ENCODE measurements at places on chromosomes 1 and 21. TPM values are rescaled to one million over a fixed set of nuclear protein-coding genes. Genes with fewer than 3 reads are reported as not detected.

The SRRM1 gene
- 238 TPM for total RNA-seq

The LRRC8B gene
- 11.7 TPM for total RNA-seq

The RBM15 gene
- 102 TPM for total RNA-seq

The PCP4 gene
- total RNA-seq, result not detected

Data from B cell (primary cell).